ENCODE measurements at places on chromosomes 4 and X.

GRCh38 chr4:165388756-165389155 lies 9.9 kb downstream of the CPE start:
- DNase-seq, result no peak

GRCh38 chrX:7889135-7889534 lies 38.1 kb downstream of the PNPLA4 start:
- DNase-seq, result no peak

DNA sequence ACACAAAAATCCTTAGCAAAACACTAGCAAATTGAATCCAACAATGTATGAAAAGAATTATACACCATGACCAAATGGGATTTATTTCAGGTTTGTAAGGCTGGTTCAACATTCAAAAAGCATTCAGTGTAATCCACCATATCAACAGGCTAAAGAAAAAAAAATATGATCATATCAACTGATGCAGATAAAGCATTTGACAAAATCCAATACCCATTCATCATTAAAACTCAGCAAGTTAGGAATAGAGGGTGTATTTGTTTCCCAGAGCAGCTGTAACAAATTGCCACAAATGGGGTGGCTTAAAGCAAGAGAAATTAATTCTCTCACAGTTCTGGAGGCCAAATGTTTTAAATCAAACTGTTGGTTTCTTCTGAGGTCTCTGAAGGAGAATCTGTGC lies 10.7 kb downstream of the VSIG1 start:
- no peak for DNase-seq

GRCh38 chr4:93086356-93086755 lies 742.2 kb upstream of the ATOH1 start:
- DNase-seq, result no peak

DNA sequence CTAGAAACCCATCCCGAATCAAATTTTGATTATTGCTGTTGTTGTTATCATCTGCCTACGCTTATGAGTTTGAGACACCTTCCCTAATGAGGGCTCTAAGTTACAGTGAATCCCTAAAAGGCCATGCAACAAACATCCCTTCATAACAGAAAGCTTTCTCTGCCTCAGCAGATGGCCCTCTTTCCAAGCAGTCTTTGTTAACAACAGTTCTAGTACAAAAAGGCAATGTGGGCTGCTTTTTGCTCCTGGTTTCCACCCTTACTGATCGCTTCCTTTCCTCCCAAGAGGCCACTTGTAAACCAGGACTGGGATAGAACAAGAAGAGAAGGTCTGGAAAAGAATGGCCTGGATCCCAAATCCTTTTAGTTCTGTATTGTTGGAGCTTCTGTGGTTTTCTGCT lies 24.2 kb downstream of the GPC4 start:
- DNase-seq, result no peak

- no peak for DNase-seq
These were observed 51.9 kb downstream of the TEX13A start for GRCh38 chrX:105168577-105168976.

DNA sequence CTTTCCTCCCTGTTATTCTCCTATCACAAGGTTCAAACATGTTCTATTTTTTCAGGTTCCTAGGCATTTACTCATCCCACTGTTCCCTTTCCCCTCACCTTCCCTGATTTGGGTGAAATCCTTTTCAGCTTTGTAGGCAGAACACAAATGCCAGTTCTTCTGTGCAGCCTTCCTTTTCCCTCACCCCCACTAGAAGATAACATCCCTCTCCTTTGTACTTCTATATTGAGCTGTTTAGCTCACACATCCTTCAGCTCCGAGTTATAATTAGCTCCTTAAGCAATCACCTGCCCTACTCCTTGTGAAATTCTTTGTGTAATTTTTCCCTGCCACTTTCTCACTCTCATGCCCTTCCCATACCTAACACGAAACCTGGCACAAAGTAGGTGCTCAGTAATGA lies 240.9 kb downstream of the AR start:
- DNase-seq, result no peak

DNA sequence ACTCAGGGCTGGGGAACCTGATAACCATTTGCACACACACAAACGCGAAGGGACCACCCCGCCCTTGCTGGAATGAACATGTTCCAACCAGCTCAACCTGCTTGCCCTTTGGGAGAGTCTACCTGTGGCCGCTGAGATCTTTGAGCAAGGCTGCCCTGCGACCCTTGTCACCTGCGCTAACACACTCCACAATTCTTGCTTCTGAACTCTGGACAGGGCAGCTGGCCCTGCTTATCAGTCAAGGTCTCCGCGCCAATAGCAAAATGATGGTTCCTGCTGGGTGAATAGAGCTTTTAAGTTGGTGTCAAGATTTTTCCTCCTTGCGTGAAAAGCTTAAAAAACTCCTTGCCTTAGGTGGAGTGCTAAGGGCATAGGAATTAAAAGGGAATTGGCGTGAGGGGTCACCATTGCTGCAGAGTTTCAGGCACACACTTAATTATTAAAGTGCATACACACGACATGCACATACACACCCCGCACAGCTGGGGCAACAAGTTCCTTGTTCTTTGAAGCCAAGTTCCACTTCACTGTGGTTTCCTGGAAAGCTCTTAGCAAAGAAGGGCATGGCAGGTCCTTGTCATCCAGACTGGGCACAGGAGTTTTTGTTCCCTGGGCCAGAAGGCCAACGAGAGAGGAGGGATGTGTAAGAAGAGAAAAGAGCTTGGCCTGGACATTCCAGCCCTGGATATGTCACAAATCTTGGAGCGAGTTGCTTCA lies 207.7 kb downstream of the STIM2 start:
- no peak for DNase-seq

- peak; percentile 64 for DNase-seq
These were observed at the start of gene TLR2 for GRCh38 chr4:153684182-153684970. TSS of gene TLR2 (plus strand) at chr4:153684280. CDS start at chr4:153702908, 18,628 bp downstream.

DNA sequence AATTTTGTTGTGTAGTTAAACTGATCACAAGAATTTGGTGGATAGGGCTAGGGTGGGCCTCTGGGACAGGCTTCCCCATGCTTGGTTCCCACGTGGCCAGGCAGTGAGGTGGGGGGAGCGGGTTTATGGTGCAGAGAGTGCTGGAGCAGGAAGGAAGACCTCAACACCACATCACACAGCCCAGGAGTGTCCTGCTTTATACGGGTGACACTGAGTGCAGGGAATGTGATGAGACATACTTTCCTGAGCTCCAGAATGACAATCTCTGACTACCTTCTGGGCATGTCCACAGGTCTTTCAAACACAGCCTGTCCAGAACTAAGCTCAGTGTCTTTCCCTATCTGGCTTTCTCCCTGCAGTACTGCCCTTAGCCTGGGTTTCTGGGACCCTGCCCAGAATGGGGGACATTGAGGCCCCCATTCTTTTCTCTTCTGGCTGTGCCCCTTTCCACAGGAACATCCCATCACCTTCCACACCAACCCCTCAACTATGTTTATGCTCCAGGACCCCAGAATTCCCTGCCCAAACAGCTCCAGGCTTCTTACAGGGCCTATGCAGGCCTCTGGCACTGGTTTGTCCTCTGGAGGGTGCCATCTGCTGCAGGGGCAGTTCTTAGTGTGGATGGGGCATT lies 36.5 kb upstream of the RASL11B start:
- DNase-seq, result no peak

GRCh38 chr4:11428231-11428898 lies at the start of gene HS3ST1:
TSS of gene HS3ST1 (minus strand) at chr4:11428894. CDS start at chr4:11400005, 28,889 bp downstream.
- DNase-seq, result no peak

GRCh38 chr4:178599521-178599920 lies 1157.3 kb upstream of the AGA start:
- DNase-seq, result no peak

GRCh38 chrX:771536-771935 lies 140.9 kb downstream of the SHOX start:
- no peak for DNase-seq

- DNase-seq, result no peak
These were observed 13.2 kb upstream of the CLDN24 start for GRCh38 chr4:183335369-183335940.

DNA sequence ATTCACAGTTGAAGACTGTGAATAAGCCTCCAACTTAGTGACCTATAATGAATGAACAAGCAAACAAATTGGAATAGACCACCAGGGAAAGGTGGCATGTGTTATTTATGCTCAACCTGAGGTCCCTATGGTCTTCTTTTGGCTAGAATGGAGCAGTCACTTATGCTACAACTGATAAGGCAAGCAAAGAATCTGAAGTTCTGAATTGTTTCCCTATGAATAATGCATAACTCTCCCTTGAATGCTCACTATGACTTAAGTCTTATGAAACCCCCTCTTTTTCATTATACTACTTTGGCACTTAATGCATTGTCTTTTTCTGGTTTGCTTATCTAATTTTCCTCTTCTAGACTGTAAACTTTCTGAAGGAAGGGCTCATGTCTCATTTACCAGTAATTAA lies 2.6 kb downstream of the GIMD1 start:
- DNase-seq, result no peak

- DNase-seq, result no peak
These were observed 15.4 kb downstream of the LRP2BP start for GRCh38 chr4:185380320-185380719.

DNA sequence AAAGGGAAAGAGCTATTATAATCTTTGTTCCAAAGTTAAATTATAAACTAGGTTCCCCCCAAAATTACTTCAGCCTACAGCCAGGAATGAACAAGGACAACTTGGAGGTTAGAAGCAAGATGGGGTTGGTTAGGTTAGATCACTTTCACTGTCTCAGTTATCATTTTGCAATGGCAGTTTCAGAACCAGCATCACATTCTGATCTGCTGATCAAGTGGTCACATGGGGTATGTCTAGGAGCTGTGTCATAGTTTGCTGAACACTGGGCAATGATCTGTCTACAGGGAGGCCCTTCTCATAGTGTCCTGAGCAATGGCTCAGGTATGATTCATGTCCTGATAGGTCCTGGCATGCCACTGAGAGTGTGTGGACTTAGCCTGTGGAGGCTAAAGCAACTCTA lies 41.6 kb upstream of the XIAP start:
- no peak for DNase-seq

GRCh38 chrX:149631234-149632165 lies at the start of gene TMEM185A:
TSS of gene TMEM185A (minus strand) at chrX:149631792. CDS start at chrX:149631580, 212 bp downstream.
- DNase-seq, result peak; percentile 51

DNA sequence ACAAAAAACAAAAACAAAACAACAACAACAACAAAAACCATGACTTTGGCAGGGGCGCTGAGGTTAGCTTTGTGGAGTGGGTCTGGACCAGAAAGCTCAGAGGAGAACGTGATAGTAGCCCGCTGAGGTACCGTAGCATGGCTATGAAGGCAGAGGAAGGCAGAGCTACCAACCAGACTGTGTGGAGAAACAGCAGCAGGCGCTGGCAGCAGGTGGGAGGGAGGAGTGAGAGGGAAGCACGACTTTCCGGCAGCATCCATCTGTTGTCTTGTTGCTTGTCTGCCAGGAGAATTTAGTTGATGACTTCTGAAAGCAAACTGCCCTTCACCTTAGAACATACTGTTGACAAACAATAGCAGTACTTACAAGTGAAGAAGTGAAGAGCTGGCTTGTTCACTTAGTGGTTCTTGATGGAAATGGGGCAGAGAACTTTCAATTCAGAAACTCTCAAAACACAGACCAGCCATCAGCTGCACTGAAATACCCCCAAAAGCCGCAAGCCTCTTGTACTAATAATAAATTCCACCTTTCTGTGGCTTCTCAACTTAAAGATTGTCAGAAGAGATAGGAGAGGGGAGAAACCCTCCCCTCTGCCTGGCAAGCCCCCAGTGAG lies 447.2 kb downstream of the SLITRK2 start:
- DNase-seq, result no peak

GRCh38 chr4:104866809-104867208 lies 279.9 kb upstream of the TET2 start:
- no peak for DNase-seq
